ENCODE measurements at places on chromosomes 7 and 10. TPM values are rescaled to one million over a fixed set of nuclear protein-coding genes. Genes with fewer than 3 reads are reported as not detected.

- no peak for DNase-seq
Measured at GRCh38 chr7:80749270-80749669, 110.8 kb downstream of the CD36 start.

DNA sequence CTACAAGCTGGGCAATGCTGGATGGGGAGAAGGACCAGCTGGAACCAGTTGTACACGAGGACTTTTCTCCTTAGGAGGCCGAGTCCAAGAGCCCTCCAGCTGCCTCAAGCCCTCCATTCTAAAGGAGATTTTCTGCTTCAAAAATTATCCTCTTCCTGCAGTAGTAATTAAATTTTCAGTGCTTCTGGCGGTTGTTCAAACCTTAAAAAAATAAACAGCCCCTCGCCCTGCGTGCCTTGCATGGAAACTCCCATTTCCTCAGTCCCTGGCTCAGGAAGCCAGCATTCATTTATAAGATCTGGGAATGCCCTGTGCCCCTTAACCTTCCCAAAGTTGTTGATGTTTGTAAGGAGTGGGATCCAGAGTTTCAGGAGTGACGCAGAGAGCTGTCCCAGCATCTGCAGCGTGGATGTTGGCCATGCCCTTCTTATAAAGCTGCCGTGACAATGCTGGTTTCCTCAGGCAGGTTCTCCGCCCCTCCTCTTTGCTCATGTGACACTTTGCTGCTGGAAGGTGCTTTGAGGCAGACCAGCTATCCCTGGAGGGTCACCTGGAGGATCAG is 24.0 kb upstream of the ACTR3B start:
- DNase-seq = no peak

- DNase-seq = no peak
Measured at GRCh38 chr7:25970911-25971310, 181.1 kb upstream of the NFE2L3 start.

GRCh38 chr7:87875151-87876039 is 765 bp downstream of the SLC25A40 start:
- peak; percentile 31 for DNase-seq

- DNase-seq = no peak
Measured at GRCh38 chr10:101287997-101288635, 58.9 kb upstream of the LBX1 start.

The CRTAC1 gene
- 35.0 TPM for total RNA-seq

The H2AZ2 gene
- 161 TPM for total RNA-seq
